Amniotic epithelial cell (primary cell): ENCODE measurements at places on chromosomes 16 and 17.

DNA sequence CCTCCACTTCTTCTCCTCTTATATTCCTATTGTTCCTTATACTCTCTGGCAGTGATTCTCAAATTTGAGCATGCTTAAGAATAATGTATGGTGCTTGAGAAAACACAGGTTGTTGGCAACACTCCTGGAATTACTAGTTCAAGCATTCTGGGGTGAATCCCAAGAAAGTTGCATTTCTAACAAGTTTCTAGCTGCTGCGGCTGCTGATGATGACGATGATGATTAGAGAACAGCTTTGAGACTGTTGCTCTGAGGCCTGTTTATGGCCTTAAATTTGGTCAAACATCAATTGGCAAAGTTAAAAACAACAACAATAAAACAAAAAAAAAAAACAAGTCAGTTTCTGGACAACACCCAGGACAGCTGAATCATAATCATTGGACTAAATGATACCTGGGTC is 961.9 kb downstream of the CDH11 start:
- DNase-seq: no peak

GRCh38 chr17:62619417-62620155 is 7.9 kb upstream of the MRC2 start:
- DNase-seq: no peak

- no peak for DNase-seq
These were observed 28.3 kb downstream of the CCDC40 start for GRCh38 chr17:80064696-80065095.

- no peak for DNase-seq
These were observed 9.9 kb downstream of the HAS3 start for GRCh38 chr16:69115361-69115760.

DNA sequence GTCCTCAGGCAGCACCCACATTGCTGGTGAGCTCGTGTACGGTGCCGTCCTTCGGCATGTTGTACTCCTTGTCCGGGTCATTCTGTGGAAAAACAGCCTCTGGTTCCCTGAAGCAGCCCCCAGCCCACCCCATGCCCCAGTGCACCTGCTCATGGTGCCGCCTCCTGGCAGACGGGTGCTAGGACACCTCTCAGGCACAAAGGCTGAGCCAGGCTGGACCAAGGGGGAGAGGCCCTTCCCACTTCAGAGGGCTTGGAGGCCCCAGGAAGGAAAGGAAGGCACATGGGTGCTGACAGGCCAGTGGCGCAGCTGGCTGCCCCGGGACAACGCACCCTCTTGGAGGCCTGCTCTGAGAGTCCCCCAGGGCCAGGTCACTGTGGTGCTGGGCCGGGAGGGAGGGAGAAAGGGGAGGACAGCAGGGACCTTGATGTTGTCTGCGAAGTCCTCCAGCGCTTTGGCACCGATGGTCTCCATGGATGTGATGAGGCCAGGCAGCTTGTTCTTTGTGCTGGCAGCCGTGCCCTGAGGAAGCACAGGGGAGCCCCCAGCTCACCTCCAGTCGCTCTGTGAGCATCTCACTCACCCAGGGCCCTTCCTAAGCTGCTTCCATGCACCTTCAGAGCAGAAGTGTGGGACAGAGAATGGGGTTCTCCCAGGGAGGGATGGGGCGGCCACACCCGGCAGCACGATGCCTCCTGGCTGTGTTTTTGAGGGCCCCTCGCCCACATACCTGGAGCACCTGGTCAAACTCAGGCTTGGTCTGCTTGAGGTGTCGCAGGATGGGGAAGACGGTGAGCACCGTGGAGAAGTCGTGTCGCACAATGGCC is 9.3 kb downstream of the ZACN start:
- no peak for DNase-seq

GRCh38 chr16:80591071-80591915 is 50.5 kb downstream of the DYNLRB2 start:
- no peak for DNase-seq

GRCh38 chr16:86022381-86022960 is 123.5 kb downstream of the IRF8 start:
- no peak for DNase-seq

- DNase-seq: no peak
These were observed 345 bp downstream of the EMC8 start for GRCh38 chr16:85798901-85799496.

GRCh38 chr17:78082988-78083387 is 45.6 kb downstream of the TMC6 start:
- no peak for DNase-seq

GRCh38 chr17:792277-792676 is 10.1 kb downstream of the MRM3 start:
- no peak for DNase-seq

GRCh38 chr16:24516900-24517669 is 22.3 kb upstream of the RBBP6 start:
- DNase-seq: peak; percentile 90

GRCh38 chr17:64439956-64440355 is 9.0 kb upstream of the MILR1 start:
- no peak for DNase-seq

DNA sequence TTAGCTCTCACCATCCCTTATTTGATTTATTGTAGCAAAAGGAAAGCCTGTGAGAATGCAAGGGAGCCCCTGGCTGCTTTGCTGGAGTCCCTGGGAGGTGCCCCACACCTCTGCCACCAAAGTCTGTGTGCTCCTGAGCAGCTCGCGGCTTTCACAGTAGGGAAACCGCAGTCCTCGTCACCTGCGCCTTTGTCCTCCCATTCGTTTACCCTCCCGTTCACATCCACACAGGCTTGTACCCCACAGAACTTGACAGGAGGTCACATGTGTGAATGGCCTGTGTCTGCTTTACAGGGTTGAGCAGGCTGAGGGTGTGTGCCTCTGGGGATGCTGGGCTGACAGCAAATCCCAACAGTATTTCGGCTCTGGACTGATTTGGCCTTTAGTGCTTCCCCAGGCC is 152.5 kb downstream of the LGALS9B start:
- DNase-seq: no peak

- DNase-seq: no peak
These were observed 53.4 kb downstream of the ACTG1 start for GRCh38 chr17:81459224-81459623.

DNA sequence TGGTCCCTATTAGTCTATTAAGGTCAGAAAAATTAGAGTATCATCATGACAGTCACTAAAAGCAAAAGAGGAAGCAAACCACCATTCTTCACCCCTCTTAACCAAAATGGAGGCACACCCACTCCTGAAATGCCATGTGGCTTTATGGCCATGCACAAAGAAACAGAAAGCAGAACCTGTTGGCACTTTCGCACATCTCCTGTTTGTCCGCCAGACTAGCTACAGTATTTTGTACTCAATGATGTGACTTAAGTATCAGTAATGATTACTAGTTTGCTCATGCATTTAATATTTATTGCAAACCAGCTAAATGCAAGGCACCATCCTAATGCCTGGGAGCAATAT is 70.2 kb upstream of the GNAO1 start:
- no peak for DNase-seq

DNA sequence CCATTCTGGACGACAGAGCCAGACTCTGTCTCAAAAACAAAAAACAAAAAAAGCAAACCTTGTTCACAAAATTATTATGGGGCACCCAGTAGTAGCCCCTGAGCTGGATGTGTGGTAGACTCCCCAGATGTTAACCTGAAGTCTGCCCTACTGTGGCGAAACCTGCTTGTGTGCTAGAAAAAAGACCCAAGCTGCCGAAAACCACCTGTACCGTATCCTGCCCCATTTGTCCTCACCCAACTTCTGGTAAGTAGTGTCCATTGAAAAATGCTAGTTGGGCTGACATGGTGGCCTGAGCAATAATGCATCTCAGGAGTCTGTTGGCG is 9.1 kb downstream of the RMI2 start:
- DNase-seq: no peak

- DNase-seq: no peak
These were observed 9.7 kb downstream of the HS3ST3B1 start for GRCh38 chr17:14310605-14311004.

DNA sequence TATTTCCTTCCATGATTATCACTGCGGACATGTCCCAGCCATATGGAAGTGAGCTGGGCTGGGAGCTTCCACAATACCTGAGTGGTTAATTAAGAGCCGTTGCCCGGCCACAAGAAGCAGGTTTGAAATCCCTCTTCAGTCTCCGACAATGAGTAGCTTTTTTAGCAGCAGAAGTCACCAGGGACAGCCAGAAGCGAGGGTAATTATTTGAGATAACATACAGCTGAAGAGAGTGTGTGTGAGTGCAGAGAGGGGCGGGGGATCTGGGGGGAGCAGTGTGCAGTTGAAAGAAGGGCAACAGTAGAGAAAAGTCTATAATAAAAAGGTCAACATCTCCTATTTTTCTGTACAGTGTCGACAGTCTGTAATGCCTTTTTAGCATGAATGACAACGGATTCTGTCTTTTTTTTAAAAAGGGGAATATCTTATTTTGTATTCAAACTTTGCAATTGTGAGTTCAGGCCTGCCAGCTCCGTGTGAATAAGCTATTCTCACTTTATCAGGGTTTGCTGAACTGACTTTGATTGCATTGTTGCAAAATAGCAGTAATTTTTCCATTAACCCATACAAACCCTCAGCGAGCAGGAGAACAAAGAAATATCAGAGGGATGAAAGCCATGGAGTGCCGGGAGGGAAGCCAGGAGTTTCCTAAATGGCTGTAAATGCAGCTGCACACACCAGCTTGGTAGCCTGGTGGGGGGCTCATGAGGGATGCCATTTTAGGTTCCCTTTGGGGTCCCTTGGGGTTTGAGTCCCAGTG is 220.3 kb upstream of the IRX3 start:
- no peak for DNase-seq

DNA sequence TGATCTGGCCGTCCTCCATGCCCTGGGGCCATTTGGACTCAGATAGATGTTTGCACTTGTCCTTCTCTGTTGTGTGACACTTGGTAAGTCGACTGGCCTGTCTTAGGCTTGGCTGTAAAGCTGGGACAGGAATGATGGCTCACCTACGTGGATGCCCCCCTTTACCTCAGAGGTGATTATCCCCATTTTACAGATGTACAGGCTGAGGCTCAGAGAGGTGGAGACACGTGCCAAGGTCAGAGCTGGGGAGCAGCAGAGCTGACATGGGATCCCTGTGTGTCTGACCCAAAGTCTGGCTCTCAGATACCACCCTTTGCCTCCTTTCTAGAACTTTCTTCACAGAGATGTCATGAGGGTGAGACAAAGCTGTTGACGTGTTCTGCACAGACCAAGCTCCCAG is 71.3 kb upstream of the CIBAR2 start:
- DNase-seq: no peak

DNA sequence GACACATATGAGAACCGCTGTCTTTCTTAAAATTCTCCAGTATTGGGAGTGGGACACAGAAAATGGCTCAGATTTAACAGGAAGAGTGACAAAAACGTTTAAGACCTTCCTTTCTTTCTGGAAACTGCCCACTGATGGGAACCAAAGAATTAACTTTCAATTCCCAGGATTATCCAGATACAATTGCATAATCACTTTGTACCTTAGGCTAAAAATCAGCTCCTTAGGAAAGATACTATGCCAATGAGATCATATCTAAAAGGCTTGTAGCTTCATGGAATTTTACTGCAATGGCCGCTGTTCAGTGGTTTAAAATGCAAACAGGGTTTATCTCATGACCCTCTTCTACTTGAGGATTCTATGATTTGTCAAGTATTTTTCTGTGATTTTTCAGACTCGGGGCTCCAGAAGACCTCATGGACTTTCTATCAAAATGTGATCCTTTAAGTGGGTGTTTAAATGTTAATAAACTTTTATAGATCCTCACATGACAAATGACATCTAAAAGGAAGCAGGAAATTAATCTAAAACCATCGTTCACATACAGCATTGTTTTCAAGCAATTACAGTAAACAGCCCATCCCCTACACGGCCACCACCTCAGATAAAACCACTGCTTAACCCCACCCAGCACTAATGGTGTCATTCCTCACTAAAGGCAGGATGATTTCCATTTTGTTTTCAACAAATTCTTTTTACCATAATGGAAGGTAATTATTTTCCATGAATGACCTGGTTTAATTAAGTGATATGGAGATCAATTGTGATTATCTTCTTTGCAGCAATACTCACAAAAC is 31.6 kb upstream of the ERN1 start:
- DNase-seq: no peak

DNA sequence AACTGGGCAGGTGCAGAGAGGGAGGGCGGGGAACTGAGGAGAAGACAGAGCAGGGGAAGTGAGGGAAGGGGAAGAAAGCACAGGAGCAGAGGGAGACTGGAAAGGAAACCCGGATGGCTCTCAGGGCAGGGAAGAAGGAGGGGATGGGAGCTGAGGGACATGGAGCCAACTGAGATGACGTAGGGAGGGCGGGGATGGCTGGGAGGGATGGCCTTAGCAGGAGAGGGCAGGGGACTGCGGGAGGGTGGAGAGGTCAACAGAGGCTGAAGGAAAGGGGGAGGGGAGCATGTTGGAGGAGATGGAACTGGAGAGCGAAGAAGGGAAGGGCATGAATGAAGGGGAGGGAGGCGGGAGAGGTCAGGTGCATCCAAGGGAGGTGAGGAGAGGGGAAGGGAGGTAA is 81.9 kb downstream of the KCNJ12 start:
- DNase-seq: no peak
